ENCODE measurements at places on chromosomes 13 and 19. TPM values are rescaled to one million over a fixed set of nuclear protein-coding genes. Genes with fewer than 3 reads are reported as not detected.

ZNF616 gene
- total RNA-seq, result 1.2 TPM

GPR180 gene
- total RNA-seq, result 2.3 TPM

DNA sequence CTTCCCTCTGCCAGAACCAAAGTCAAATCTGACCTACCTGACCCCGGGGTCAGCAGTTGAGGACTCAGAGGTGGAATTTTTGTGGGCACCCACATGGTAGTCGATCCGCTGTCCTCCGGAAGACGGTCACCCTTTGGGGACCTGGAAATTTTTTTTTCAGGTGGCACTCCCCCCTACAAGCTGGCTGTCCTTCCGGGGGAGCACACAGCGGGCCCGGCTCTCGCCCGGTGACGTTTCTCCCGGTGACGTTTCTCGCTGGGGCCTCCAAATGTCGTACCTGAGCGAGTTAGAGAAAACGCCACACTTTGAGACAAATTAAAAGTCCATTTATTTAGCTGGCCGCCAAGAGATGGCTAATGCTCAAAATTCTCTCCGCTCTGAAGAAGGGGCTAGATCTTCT, 48.8 kb downstream of the ZFP14 start:
- DNase-seq, result no peak

GRCh38 chr13:84137292-84137691, 255.0 kb upstream of the SLITRK1 start:
- DNase-seq, result no peak

GRCh38 chr19:45865269-45865948, 1.3 kb downstream of the FOXA3 start:
- no peak for DNase-seq

SIAH3 gene
- total RNA-seq, result not detected

ZNF320 gene
- not detected for total RNA-seq

TEX101 gene
- not detected for total RNA-seq

FOXA3 gene
- total RNA-seq, result not detected

DNA sequence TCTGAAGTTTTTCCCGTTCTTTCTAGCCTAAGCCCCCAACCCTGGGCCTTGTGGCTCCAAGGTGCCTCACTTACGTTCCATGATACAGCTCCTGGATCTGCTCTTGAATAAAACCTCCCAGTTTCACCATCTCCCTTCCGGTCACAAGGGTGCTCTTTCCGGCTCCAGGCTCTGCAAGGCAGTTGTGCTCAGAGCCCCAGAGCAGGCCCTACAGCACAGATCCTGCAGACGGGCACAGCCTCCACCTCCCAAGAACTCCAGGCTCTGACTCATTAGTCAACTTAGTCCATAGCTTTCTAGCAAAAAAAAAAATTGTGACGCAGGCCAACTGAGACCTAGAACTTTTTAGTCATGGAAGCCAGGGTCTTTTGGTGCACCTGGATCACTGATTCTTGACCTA, 33.9 kb upstream of the SLC7A10 start:
- DNase-seq, result no peak

DNA sequence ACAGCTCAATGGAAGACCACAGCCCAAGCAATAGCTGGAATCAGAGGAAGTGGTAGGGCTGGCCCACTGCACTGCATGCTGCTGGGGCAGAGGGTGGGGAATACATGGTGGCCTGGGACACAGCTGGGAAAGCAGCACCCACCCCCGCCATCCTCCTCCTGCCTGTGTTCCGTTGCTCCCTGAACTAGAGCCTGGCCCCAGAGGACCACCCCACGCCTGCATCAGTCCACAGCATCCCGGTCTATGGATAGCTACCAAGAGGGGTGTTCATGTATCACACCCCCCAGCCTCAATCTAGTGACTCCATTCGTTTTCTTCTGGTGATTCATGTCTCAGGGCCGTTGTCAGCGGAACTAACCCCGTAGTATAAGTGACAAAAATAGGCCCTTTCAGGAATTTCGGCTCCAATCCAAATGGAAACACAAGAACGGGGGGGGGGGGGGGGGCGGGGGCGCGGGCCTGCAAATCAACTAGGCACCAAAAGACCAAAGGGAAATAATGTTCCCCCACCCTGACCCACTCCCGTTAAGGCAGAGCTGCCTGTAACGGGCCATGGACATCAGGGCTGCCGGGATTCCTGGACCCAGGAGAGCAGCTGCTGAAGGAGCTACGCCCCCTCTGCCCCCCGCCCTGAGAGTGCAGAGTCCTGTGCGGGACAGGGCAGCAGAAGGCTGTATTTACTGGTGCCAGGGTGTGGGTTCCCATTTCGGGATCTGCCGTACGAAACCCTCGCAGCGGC, 18.9 kb upstream of the EPHX3 start:
- no peak for DNase-seq
